ENCODE measurements at places on chromosomes 4 and X.
A peak's percentile ranks its signal among the peaks of the same experiment; 100 is the strongest.

DNA sequence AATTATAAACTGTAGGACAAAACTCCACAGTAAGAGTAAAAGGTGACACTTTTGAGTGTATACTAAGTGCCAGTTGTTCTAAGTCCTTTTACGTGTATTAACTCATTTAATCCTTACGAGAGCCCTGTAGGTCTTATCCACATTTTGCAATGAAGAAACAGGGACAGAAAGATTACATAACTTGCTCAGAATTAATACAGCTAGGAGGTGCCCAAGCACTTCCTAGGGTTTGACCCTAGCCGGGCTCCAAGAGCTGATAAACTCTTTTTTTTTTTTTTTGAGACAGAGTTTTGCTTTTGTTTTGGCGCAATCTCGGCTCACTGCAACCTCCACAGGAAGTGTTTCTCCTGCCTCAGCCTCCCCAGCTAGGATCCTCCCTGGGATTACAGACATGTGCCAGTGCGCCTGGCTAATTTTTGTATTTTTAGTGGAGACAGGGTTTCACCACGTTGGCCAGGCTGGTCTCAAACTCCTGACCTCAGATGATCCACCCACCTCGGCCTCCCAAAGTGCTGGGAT is 110.4 kb downstream of the UBE2K start:
- no peak for DNase-seq

- DNase-seq: no peak
Measured at GRCh38 chr4:67929426-67929825, 33.9 kb downstream of the TMPRSS11A start.

- no peak for DNase-seq
Measured at GRCh38 chr4:13367691-13368090, 116.4 kb downstream of the RAB28 start.

GRCh38 chrX:32408389-32408788 is 803.0 kb downstream of the DMD start:
- DNase-seq: no peak

DNA sequence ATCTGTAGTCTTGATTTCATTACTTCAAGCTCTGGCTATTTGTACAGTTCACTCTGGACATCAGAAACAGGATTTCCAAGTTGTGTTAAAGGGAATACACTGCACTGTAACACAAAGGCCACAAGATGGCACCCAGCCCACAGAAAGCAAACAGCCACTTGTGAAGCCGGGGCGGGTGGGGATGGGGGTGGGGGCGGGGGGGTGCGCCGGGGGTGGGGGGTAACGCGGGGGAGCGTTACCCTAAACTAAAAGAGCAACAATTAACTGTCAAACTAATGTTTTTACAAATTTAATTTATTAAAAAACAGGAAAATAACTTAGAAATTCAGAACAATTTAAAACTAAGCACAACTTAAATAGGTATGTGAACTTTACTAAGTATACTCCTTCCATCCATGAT is 27.3 kb downstream of the PRDX4 start:
- peak; percentile 60 for DNase-seq

DNA sequence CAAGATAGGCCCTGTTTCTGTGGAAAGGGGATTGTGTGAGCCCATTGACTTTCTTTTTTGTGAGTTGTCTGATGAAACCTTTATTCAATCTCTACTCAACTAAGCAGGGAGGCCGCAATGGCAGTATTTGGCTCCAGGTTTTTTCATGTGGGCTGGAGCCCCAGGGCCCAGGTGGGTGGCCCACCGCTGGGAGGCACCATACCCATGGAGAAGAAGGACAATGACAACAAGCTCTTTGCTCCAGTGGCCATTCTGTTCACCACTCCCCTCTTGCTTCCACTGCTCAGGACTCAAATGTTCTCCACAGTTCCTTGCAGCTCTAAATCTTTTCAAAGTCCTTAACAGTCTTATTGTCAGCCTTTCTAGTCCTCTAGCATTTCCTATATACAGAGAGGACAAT is 54.1 kb downstream of the HOPX start:
- DNase-seq: peak; percentile 42

DNA sequence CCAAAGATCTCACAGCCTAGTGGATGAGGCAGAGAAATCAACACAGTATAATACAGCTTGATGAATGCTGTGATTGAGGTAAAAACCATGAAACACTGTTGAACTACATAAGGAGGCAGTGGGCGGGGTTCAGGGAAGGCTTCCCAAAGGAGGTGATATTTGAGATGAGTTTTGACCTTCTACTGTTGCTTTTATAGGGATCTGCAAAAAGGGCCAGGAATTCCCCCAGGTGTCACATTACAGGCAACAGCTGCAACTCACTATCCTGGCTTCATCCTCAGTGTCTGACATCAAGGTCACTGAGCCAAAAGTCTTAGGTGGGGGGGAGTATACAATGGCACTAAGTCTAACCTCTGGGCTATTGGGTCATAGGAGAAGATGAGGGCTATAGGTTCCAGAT is 185.7 kb upstream of the NRK start:
- no peak for DNase-seq

All from lung microvascular endothelial cell (primary cell).